Psoas muscle (tissue), 8 donors: ENCODE measurements at places on chromosomes 4 and X. TPM values are rescaled to one million over a fixed set of nuclear protein-coding genes. Genes with fewer than 3 reads are reported as not detected.

The HSD17B10 gene
- 76.8 TPM for total RNA-seq

The CSAG2 gene
- total RNA-seq: not detected

The ASB9 gene
- total RNA-seq: 0.46 TPM

The AIMP1 gene
- 61.8 TPM for total RNA-seq

The C4orf36 gene
- total RNA-seq: 1.5 TPM

The PTCHD1 gene
- total RNA-seq: 0.11 TPM

The DIAPH2 gene
- 19.2 TPM for total RNA-seq

The HSD17B13 gene
- total RNA-seq: 0.10 TPM
